ENCODE measurements at places on chromosomes 6 and 20.

GRCh38 chr6:92715991-92716390 lies 703.4 kb downstream of the EPHA7 start:
- DNase-seq, result no peak

- no peak for DNase-seq
Measured at GRCh38 chr6:149248693-149249369, 68.7 kb upstream of the TAB2 start.

DNA sequence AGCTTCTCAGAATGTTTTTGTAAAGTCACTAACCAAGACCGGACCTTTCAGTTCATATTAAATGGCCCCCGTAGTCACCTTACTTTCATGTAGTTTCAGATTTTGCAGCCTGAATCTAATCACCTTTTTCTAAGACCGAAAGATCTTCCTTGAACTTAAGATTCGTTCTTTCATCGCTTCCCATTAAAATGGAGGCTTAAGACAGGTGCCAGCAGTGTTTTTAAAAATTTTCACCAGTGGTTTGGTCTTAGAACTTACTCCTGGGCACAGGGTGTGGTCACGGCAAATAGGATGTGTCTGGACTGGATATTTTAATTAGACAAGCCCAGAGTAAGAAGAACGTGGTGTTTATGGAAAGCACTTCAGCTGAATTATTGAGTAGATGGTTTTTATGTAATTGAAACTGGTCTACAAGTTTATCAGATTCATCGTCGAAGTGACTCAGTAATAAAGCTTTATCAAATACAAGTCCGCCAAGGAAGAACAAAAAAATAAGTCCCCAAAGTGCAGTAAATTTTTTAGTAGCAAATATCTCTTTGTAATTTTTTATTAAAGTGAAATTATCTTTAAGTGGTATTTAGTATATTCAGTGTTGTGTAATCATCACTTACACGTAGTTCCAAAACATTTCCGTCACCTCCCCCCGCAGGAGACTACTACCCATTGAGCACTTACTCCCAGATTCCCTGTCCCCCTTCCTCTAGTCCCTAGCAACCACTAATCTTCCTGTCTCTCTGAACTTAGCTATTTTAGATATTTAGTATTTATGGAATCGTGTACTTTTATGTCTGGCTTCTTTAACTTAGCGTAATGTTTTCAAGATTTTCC lies 868 bp downstream of the SRSF3 start:
- DNase-seq, result peak; percentile 47

GRCh38 chr6:169923468-169924464 lies 172.3 kb downstream of the ERMARD start:
- no peak for DNase-seq

DNA sequence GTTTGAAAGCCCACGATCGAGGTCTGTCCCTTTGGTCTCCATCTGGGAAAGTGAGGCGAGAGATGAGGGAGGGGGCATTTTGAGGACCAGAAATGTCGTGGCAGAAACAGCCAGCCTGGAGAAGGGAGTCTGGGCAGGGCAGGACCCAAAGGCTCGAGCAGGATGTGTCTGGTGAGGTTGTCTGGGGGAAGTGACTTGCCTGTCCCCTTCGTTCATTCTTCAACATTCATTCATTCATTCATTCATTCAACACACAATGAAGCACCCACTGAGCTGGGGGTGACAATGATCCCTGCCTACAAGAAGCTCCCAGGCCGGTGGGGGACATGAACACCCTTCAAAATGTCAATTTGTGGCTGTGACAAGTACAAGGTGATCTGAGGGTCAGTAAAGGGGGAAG lies 80.5 kb downstream of the CEBPB start:
- DNase-seq, result no peak

- no peak for DNase-seq
Measured at GRCh38 chr6:32070814-32071543, 32.8 kb downstream of the CYP21A2 start.

GRCh38 chr6:130893277-130893676 lies 66.1 kb downstream of the SMLR1 start:
- no peak for DNase-seq

GRCh38 chr20:63120808-63121090 lies 95.2 kb downstream of the YTHDF1 start:
- no peak for DNase-seq

- DNase-seq, result no peak
Measured at GRCh38 chr6:158242071-158242606, 70.1 kb upstream of the TULP4 start.

GRCh38 chr6:17705428-17705777 lies 1.3 kb downstream of the NUP153 start:
- DNase-seq, result peak; percentile 37

DNA sequence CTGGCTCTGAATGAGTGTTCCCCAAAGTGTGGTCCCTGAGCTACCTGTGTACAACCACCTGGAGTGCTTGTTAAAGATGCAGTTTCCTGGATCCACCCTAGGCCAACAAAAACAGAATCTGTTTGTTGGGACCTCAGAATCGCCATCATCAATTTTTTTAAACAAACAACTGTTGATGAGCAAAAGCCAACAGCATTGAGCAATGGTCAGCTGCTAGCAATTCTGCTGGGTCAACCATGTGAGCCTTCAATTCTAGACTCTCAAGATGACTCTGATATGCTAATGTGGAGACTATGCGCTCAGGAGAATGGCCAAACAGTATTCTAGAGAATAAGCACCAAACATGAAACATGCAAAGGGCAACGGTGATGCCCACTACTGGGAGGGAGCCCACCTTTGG lies 64.4 kb upstream of the IYD start:
- DNase-seq, result no peak

GRCh38 chr6:53130569-53131290 lies 17.9 kb downstream of the GCM1 start:
- no peak for DNase-seq

- no peak for DNase-seq
Measured at GRCh38 chr6:7518877-7519276, 22.6 kb upstream of the DSP start.

- no peak for DNase-seq
Measured at GRCh38 chr20:44142413-44142812, 44.6 kb downstream of the JPH2 start.

DNA sequence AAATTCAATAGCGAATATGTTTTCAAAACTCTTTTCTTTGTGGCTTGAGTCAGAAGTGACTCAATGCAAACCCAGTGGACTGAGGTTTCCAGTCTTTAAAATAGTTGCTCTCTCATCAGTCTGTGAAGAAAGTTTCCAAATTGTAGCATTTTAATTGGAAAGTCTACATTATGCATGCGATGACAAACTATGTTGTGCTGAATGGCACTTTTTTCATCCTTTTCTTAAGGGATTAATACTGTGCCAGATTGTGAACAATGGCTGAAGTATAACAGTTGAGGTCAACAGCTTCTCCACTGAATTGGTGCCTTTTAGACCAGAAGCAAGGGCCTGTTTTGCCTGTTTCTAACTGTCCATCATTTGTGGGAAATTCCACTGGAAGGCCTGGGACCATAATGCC lies 377.1 kb downstream of the BTBD9 start:
- no peak for DNase-seq

DNA sequence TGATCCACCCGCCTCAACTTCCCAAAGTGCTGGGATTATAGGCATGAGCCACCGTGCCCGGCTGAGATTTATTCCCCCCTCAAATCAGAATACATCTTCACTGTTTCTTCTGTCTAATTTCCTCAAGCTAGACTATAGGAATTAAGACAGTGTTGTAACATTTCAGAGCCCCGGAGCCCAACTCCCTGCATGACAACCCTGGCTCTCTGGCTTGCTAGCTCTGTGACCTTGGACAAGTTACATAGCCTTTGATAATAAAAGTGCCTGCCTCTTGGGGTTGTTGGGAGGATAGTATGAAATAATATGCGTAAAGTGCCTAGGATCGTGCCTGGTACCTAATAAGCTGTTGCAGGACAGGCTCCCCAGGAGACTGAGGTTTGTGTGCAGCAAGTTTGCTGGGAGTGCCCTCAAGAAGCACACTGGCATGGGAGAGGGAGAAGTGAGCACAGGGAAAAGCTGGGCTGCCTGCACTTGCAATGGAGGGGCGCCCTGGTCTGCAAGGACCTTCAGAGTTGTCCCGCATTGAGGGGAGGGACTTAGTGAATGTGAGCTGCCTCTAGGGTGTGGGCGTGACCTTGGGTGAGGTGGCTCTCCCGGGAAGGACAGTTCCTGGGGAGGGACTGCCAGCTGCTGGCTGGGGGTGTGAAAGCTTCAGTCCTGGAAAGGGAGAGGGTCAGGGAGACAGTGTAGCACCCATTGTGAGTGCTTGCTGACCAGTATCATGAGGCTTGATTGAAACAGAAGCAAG lies 43.4 kb downstream of the TAF8 start:
- DNase-seq, result no peak

DNA sequence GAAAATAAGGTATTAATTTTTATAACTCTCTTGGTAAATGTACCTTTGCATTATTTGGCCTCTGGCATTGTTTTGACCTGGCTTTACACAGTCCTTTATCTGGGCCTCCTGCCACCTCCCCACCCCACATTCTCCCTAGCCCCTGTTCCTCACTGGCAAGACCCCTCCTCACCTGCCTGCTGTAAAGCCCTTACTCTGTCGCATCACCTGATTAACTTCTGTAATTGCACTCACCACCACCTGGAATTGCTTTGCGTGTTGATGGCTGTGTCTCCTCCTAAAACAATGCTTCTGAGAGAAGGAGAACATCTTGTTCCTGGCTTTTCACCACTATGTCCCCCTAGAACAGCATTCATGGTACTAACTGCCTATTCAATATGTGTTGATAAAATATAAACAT lies 24.8 kb downstream of the SNX9 start:
- DNase-seq, result no peak

DNA sequence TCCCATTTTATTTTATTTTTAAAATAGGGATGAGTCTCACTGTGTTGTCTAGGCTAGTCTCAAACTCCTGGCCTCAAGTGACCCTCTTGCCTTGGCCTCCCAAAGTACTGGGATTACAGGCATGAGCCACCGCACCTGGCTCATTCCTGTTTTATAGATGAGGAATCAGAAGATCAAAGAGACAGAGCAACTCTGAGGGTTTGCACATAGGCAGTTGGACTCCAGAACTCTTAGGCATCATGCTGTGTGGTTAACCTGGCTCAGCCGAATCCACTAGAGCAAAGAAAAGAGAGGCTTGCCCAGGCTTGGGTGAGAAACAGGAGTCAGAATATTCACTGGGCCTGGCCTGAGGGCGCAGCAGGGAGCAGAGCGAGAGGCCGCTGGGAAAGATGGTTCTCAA lies 9.4 kb downstream of the MYH7B start:
- DNase-seq, result no peak

DNA sequence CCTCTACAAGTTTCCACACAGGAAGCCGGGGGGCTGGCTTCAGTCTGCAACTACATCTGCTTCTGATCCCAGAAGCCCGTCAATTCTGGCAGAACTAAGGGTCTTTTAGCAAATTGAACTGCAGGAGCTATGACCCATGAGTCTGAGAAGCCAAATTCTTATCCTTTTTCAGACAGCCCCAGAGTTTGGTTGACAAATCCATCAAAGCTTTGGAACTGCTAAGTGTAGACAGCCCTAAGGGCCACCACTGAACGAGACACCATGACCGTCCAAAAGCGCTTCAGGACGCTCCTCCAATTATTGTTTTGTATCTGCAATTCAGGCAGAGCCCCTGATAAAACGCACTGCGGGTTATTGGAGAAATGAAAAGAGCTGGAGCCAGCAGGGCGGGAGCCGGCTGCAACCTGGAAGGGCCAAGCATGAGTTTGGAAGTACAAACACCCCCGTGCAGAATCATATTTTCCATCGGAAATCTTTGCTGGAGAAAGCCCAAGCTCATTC lies 67.1 kb downstream of the GNAS-AS1 start:
- no peak for DNase-seq

DNA sequence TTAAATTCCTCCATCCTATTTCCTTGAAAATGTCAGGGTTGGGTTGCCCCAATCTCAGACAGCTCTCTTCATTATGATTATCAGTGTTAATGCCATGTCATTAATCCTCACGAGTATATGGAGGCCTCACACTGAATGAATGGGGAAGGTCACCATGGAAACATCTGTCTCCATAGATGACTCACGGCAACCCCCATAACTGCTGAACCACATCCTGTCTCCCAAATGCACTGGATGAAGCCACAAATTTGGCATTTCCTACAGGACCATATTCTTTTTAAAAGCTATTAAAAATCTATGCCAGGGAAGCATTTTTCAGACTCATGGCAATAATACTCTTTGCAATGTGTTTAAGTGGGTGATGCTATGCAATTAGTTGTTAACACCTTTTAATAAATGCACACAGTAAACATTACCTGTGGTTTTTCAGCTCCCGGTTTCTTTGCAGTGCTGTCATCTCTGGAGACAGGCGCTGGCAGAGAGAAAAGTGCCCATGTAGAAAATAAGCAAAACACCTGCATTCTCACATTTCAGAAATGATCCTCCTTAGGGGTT lies 80.1 kb upstream of the PTPRK start:
- DNase-seq, result peak; percentile 60

- no peak for DNase-seq
Measured at GRCh38 chr6:163814494-163815364, 400.2 kb downstream of the QKI start.

DNA sequence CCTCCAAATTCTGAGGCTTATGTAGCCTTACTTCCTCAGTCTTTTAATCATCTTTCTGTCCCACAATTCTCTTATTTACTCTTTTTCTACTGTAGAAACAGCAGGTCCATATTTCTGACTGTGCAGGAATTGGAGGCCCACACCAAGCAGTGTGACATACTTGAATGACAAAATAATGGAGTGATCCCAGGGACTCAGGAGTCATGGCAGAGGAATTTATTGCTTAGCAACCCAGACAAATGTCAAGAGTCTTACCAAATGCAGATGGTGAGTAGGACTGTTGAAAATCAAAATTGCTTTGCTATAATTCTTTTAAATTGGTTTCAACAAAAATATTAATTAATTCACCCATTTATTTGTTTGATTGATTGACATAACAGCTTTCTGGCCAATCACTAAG lies 59.9 kb downstream of the HTR1B start:
- DNase-seq, result no peak

DNA sequence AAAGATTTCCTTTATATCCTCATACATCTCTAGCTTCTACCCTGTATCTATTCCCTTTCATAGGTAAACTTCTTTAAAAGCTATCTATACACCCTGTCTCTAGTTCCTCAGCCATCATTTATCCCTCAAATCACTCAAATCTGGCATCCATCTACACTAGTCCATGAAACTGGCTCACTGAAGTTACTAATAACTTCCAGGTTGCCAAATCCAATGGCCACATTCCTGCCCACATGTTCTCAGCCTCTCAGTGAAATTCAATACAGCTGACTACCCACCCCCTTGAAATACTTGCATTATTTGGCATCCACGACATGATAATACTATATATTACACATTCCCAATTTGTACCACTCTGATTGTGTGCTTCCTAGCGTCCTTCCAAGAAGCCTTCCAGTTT lies 8.7 kb downstream of the REPS1 start:
- DNase-seq, result no peak

GRCh38 chr20:13644010-13644409 lies 5.3 kb upstream of the TASP1 start:
- DNase-seq, result no peak
